Large intestine (tissue), 12 donors: ENCODE measurements at places on chromosomes 6 and 20.

DNA sequence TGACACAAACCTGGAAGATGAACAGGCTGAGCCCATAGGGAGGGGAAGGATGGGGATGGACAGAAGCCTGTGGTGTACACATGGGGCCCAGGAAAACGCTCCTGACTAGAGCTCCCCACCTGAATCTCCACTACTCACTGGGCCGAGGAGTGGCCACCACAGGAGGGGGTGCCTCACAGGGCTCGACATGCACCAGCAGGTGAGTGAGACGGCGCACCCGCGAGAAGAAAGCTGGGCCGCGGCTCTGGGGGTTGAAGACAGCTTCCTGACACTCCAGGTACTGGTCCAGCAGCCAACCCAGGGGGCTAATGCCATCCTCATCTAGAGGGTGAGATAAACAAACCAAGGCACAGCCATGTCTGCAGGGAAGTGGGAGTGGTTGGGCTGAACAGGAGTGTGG is 10.3 kb downstream of the CUL7 start:
- DNase-seq: no peak

- DNase-seq: no peak
Observed at GRCh38 chr20:22496817-22497216, 87.6 kb downstream of the FOXA2 start.

DNA sequence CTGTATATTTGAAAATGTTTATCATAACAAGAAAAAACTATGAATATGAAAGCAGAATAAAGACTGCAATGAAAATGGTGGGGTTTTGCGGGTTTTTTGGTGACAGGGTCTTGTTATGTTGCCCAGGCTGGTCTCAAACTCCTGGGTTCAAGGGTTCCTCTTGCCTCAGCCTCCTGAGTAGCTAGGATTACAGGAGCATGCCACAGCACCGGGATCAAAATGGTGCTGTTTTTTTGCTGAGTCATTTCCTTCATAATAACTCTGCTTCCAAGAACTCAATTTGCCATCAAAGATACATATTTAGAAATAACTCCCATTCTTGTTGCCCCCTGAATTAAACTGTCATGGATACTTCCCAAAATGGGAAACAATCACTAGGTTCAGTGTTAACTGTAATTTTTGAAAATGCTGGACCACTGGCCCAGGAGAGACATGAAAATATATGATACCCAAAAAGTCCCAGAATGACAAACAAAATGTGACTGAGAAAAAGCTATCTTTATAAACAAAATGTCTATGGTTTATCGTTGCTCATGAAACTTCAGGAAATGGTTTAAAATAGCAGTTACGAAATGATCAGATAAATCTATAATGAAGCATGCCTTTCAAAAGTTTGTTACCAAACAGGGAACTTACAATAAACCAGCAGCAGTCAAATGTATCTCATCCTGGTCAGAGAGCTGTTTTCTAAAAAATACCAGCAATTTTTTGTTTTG is 32.2 kb downstream of the ILRUN start:
- DNase-seq: no peak

DNA sequence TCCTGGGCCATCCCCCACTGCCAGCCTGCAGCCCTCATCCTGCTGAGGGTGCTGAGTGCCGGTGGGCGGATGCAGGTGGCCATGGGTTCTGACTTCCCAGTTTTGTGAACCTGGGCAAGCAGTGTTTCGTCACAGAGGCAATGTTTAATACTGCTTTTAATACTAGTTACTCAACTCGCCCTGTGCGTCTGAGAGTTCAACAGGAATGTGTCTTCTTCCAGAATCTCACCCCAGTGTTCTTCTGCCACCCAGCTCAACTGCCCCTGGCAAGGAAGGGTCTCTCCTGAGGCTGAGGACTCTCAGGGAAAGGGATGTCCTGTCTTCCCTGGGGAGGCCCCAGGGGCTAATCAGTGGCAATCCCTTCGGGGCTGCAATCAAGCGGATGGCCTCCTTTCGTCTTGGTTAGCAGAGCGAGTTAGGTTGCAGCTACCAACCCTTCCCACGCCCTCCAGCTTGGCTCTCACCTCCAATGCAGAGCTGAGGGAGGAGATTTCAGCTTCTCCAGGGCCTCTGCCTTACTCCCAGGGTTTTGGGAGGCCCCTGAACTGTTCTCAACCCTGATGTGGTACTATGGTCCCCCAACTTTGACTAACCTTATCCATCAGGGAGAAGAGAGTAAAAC is 2.0 kb downstream of the KCNK16 start:
- DNase-seq: no peak

DNA sequence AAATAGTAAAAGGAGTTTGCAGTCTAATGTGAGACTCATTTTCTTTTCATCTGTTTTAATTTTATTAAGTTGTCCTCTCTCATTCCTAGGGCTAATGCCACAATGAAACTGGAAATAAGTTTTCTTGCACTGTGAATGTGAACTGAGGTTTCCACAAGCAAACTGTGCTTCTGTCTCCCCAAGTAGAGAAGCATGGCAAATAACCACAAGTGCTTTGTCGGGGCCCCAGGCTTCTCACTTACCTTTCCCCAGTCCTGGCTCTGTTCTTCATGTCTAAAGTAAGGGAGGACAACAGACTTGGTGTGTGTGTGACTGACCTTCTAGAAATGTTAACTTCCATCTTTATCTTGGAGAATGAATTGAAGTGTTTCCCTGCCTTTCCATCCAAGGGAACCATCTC is 80.8 kb downstream of the CBFA2T2 start:
- no peak for DNase-seq

DNA sequence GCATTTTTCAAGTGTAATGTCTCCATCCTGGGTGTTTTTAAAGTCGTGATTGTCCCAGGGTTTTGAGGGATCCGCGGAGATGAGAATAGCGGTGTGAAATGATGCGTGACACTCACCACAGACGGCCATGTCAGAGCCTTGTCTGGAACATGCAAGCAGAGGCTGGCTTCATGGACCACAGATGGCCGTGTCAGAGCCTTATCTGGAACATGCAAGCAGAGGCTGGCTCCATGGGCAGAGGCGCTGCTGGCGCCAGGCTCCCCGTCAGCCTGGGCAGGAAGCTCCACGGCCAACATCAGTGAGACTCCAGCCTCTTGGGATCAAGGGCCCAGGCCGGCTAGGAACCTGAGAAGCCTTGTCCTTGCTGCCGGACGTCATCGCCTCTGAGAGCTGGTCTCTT is 7.7 kb upstream of the MRGBP start:
- no peak for DNase-seq

- no peak for DNase-seq
Observed at GRCh38 chr6:54173089-54173488, 61.8 kb downstream of the MLIP start.

DNA sequence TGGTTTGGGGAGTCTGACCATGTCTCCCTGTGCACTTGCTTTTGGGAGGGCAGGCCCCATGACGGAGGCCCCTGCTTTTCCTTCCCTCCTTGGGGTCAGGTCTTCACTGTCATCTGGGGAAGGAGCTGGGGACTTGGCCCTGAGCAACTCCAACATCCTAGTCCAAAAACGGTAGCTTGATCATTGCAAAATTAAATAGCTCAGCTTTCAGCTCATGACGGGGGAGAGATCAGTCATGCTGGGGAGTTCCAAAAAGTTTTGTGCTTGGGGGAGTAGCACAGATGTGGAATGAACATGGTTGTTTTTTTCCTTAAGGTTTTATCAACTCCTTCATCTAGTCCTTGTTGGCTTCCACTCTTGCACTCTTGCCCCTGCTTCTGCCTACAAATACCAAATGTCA is 60.8 kb downstream of the MOCS1 start:
- DNase-seq: no peak
